ENCODE measurements at places on chromosomes 11 and 22.

- DNase-seq, result no peak
Measured at GRCh38 chr11:14503023-14503422, 3.4 kb upstream of the COPB1 start.

- no peak for DNase-seq
Measured at GRCh38 chr22:47334601-47335000, 572.2 kb downstream of the TBC1D22A start.

DNA sequence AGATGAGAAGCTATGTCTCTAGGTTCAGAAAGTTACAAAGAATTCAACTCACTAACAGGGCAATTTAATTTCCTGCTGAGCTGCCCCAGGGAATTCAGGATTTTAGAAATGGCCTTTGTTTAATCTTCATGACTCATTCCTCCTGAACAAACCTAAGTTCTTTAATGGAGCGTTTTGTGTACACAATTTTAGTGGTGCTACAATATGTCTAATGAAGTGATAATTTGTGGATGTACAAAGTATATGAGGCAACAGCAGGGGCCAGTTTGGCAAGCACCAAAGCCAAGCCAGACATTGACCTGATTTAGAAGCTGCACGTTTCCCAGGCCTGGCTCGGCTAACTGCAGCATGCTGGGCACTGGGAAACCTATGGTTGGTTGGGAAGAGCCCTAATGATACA is 34.4 kb upstream of the HEPHL1 start:
- no peak for DNase-seq

- no peak for DNase-seq
Measured at GRCh38 chr11:83865636-83866461, 579.7 kb upstream of the CCDC90B start.

- DNase-seq, result no peak
Measured at GRCh38 chr11:34050581-34051348, 766 bp upstream of the CAPRIN1 start.

DNA sequence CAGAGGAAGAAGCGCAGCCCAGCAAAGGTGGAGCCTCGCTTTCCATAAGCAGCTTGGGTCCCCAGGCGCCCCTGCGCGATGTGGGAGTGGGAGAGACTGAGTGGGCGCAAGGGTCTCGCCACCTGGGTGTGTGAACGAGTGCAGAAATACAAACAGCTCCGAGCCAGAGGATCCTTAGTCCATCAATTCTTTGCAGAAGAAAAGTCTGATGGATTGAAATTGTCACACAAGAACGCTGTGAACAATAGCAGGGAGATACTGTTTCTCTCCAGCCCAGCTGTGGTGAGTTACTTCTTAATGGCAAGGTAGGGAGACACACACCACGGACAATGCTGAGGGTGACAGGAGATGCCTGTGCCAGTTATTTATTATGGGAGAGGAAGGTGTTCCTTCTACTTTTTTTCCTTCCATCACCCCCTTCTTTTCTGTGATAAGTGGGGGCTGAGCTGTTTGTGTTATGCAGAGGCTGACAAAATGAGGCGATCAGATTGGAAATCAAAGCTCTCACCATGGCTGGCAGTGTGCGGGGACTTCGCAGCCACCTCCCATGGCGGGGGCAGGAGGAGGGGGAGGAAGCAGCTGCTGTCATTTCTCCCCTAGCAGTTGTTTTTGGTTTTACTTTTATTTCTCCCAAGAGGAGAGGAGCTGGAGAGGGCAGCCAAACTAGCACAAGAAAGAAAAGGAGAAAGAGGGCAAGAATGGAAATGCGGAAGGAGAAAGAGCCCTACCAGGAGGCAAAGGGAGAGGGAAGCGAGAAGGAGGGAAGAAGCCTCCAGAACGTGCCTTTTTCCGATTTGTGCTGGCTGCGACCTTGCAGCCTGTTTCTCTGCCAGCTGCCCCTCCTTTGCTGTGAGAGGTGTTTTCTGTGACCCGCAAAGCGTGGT is 755.8 kb downstream of the NTM start:
- no peak for DNase-seq

DNA sequence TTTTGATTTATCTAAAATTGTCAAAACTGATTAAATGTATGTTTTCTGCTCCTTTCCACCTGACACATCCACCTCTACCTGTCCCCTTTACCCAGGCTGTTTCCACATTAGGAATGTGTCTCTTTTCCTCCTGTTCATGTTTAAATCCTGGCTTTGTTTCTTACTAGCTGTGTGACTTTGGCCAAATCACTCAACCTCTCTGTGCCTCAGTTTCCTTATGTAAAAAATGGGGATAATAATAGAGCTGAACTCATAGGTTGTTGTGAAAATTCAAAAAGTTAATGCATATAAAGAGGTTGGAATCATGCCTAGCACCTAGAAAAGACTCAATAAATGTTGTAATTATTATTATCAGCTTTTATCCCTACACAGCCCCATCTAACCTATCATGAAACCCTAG is 136.8 kb downstream of the NXPE2 start:
- DNase-seq, result no peak

DNA sequence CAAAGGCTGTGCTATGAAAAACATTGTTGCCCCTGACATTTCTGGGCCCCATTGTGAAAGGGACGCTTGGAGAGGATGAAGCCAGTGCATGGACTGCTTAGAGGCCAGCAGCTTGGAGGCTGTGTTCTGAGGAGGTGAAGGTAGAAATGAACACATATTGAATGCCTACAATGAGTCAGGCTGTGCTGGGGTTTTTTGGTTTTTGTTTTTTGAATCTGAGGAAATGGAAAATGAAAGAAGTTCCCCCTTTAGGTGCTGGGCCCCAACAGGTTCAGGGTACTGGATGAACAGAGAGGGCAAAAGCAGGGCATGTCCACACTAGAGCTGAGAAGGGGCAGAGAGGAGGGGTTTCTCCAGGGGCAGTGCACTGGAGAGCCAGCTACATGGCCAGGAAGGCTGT is 166.1 kb upstream of the API5 start:
- DNase-seq, result no peak

GRCh38 chr11:120073196-120073595 is 64.7 kb downstream of the TRIM29 start:
- no peak for DNase-seq

- no peak for DNase-seq
Measured at GRCh38 chr11:19345848-19346681, 105.3 kb upstream of the E2F8 start.

GRCh38 chr11:8038393-8038792 is 42.6 kb upstream of the TUB start:
- DNase-seq, result no peak

DNA sequence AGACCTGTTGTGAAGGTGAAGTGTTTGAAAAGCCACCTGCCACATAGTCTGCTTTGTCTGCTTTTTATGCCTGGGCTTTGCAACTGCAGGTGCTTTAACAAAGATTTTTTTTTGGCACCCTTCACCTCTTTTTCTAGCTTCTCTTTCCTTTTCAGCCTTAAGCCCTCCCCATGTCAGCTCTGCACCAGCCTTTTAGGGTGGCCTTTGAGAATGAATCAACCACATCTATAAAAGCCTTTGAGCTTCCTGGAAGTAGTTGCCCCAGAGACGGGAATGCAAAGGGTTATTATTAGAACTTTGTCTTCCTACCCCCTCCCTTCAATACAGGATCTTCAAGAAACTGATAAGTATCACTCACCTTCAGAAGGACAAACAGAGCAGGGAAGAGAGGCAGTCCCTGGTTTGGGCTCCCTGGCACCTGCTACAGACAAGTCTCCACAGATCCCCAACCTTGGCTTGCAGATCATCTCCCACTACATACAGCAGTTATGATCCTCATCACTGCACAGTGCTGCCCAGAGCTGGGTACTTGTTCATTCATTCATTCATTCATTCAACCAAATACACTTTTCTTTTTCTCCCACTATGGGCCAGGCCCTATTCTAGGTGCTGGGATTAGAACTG is 8.0 kb downstream of the PVALB start:
- DNase-seq, result no peak

- DNase-seq, result no peak
Measured at GRCh38 chr11:130456286-130456685, 7.8 kb downstream of the ADAMTS15 start.

DNA sequence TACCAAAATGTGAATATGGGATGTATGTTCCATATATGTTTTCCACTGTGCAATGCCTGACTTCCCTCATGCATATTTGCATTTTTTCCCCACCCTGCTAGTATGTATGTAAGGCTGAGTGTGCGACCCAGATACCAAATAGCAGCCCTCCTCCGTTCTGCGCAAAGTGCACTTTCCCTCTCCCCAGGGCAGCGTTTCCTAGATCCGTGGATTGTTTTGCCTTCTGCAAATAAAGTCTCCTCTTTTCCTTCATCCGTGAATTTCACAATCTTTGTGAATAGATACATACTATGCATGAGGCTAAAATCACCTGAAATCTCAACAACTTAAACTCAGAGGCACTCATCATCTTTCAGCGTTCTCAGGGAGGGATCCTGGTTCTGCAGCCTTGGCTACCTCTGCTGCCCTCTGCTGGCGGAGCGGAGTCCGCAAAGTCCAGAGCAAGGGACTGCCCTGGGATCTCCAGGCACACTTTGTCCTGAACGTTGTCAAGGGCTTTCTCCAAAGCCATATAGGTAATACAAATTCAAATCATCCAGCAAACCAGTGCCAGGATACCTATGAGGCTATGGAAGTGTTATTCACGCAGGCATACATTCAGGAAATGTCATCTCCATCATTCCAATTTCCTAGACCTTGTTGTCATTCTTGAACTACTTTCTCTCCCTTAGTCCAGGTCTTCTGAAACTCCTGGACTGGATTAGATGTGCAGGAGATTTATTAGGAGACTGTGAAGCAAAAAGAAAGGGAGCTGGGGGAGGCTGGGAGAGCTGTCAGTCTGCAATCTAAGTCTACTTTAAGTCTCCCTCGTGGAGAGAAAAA is 53.1 kb downstream of the CNTF start:
- DNase-seq, result peak; percentile 51

DNA sequence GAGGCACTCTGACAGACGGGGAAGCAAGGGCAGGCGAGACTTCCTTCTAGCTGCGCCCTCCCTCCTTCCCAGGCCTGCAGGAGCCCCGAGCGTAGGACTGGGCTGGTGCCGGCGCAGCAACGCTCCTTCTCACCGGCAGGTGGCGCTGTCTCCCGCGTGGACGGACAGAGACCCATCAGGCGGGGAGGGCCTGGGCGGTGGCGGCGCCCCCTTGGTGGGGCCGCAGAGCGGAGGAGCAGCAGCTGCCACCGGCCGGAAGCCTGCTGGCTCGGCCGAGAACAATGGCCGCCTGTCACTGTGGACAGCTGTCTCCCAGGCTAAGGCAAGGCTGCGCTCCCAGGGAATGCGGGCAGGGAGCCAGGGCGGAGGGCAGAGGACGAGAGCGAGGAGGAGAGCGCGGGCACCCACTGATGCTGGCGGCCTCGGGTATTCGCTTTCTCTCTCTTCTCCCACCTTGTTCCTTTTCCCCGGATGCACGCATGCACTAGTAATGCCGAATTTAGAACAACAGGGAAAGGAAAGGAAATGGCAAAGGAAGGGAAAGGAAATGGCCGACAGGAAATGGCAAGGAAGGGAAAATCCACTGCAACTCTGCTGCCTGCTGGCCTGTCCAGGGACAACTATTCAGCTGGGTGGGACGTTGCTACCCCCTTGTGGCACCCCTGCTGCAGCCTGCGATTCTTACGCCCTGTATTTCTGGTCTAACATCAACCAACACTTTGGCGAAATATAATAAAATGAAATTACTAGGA is 14.4 kb downstream of the PPM1F start:
- DNase-seq, result peak; percentile 84

DNA sequence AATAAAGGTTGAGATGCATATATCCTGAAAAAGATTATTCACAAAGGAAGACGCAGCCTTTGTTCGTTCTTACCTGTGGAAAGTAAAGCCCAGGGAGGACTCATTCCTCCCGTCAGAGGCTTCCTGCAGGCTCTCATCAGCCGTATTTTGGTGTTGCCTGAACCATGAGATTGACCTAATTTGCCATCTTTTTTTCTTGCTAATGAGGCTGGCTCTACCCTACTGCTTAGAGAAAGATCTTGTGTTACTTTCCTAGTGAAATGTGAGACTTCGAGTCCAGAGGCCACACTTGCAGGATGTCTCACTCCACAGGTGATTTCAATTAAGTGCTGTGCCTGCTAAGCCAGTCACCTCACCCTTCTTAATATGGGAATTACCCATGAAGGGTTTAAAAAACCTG is 269.9 kb downstream of the NTM start:
- no peak for DNase-seq

DNA sequence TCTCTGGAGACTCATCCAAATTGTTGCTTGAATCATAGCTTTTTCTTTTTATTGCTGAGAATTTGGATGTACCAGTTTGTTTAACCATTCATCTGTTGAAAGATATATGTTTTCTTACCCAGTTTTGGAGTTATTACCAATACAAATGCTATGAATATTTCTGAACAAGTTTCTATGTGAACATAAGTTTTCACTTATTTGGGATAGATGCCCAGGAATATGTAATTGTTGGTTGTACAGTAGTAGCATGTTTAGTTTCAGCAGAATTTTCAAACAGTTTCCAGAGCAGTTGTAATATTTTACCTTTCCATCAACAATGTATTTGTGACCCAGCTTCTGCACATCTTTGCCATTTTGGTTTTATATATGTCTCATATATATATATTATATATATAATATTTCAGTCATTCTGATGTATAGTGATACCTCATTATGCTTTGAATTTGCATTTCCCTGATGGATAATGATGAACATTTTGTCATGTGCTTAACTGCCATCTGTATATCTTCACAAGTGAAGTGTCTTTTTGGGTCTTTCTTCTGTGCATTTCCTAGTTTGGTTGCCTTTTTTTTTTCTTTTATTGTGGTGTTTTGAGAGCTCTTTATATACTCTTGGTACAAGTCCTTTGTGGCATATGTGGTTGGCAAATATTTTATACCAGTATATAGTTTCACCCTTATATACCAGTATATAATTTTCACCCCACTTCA is 118.8 kb downstream of the LUZP2 start:
- DNase-seq, result no peak

- DNase-seq, result no peak
Measured at GRCh38 chr11:95415837-95416304, 184.9 kb upstream of the SESN3 start.

GRCh38 chr11:74577624-74578396 is 14.6 kb upstream of the POLD3 start:
- DNase-seq, result no peak

DNA sequence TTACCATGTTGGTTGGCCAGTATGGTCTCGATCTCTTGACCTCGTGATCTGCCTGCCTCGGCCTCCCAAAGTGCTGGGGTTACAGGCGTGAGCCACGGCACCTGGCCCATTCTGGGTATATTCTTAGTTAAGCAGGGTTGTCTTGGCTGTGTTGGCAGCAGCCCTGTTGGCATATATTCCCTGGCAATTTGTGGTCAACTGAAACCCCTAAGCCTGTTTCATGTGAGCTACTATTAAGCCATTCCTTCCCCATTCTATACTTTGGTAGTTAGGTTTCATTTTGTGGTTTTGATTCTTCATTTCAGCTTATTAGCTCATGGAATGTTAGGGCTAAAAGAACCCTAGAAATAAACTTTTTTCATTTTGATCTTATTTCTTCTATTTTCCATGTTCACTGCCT is 22.2 kb upstream of the IL18BP start:
- DNase-seq, result no peak

All from stimulated activated CD8-positive, alpha-beta memory T cell treated with anti-CD3 and anti-CD28 coated beads, Interleukin-7, amount 100 ng/mL, for 1 hour (primary cell).